ENCODE measurements at places on chromosomes 5 and 9. TPM values are rescaled to one million over a fixed set of nuclear protein-coding genes. Genes with fewer than 3 reads are reported as not detected.

The TMEM215 gene
- total RNA-seq: not detected

The FCN2 gene
- not detected for total RNA-seq

The HAVCR2 gene
- total RNA-seq: 5.2 TPM

The RLN1 gene
- total RNA-seq: not detected

The TMEM174 gene
- not detected for total RNA-seq

The AIF1L gene
- 13.1 TPM for total RNA-seq

The INSL6 gene
- not detected for total RNA-seq

The C9orf50 gene
- total RNA-seq: not detected

The ACSL6 gene
- total RNA-seq: 1.7 TPM

The PCDHAC1 gene
- 0.09 TPM for total RNA-seq

The FKTN gene
- total RNA-seq: 7.4 TPM

DNA sequence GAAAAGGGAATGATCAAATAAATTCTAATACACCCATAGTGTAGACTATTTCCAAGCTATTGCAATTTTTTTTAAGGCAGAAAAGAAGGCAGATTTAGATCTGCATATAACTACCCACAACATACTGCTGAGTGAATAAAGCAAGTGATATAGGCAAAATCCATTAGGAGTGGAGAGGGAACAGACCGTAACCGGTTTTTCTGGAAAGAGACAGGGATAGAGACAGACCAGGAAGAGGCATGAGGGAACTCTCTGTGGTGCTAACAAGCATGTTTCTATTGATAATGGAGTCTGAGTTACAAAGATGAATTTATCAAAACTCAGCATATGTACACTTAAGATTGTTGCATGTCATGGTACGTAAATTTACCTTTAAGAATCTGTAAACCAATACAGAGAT is 14.5 kb downstream of the ZDHHC21 start:
- DNase-seq: no peak

DNA sequence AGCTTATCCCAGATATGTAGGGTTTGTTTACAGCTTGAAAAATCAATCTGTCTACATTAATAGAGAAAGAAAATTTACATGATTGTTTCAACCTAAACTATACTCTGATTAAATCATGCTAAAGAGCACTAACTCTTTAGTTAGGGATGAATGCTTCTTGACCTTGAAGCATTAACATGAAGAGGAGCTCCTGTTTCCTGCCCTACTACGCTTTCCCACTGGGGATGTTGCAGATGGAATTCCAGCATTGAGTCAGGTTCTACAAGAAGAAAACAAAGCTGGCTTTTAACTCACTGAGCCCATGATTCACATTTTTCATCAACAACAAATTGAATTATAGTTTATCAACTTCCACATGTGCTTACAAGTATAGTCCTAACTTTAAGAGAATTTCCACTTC is 471.3 kb downstream of the TMEM232 start:
- no peak for DNase-seq

DNA sequence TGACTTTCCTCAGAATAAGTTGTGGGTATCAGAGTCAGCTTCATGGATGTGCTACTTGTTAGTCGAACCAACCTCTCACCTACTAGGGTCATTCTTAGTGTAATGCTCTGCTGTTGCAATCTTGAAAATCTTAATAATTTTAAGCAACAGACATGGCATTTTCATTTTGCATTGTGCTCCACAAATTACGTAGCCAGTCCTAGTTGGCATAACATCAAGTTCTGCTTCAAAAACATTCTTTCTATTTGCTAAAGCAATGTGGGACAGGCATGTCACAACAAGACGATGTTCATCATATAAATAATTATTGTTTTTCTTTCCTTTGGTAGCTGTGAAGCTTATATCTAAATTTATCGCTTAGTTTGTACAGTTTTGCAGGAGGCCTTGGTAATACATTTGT is 39.3 kb upstream of the CDH12 start:
- DNase-seq: no peak

- DNase-seq: no peak
Measured at GRCh38 chr9:106753155-106753671, 109.8 kb upstream of the ZNF462 start.

GRCh38 chr5:103041071-103041676 is 78.8 kb downstream of the GIN1 start:
- DNase-seq: no peak

DNA sequence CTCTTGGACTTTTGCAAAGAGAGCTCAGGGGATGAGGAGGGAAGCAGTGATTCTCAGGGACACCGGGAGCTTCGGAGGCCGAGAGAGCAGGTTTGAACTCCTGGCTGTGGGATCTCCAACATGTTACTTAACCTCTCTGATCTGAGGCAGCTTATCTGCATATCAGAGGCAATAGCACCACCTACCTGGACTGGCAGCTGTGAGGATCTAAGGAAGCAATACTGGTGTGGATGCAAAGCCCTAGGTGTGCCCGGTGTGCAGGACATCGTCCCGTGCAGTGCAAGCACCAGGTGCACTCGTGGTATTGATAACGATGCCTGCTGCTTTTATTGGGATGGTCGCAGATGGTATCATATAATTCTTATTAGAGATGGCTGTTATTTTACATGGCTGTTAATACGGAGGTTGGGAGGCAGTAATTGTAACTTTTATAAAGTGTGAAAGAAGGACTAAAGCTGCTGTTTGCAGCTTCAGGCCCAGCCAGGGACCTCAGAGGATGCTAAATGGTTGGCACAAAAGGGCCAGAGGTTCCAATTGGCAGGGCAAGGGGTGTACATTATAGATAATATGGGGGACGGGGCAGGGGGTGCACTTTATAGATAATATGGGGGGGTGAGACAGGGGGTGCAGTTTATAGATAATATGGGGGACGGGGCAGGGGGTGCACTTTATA is 14.9 kb downstream of the COL5A1 start:
- no peak for DNase-seq

GRCh38 chr5:77844373-77844622 is 68.2 kb upstream of the TBCA start:
- DNase-seq: no peak

GRCh38 chr5:3300726-3301125 is 294.9 kb upstream of the IRX1 start:
- no peak for DNase-seq

DNA sequence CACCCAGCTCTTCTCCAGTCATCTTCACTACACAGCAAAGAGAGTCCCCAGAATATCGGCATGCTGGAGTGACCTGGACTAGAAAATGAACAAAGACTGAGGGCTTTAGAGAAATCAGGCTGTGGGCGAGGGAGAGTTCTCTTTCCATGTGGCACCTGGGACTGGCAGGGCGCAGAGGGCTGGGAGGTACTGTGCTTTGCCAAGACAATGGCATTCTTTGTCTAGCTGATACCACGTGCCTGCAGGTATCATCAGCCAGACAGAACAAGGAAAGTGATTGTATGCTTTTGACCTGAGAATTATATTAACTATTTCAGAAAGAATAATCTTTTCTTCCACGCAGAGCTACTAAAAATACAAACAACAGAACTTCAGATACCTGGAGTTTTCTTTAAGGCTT is 30.5 kb downstream of the DDX31 start:
- no peak for DNase-seq

DNA sequence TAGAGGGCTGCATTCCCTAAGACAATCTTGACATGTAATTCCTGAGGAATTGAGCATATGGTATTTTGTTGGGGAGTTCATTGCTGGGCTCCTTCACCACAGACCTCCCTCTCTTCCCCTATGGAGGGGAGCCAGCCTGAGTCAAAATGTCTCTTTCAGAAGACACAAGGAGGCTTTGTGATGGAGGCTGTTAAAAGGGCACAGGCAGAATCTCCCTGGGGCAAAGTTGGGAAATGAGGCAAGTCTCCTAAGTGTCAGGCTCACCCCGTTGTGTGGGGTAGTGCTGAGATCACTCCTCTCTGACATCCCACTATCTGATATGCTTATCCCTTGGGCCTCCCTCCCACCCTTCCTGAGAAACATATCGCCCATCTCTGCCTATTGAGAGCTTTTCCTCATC is 30.6 kb downstream of the GFRA3 start:
- DNase-seq: no peak

- no peak for DNase-seq
Measured at GRCh38 chr9:111752455-111752854, 42.3 kb downstream of the SHOC1 start.

DNA sequence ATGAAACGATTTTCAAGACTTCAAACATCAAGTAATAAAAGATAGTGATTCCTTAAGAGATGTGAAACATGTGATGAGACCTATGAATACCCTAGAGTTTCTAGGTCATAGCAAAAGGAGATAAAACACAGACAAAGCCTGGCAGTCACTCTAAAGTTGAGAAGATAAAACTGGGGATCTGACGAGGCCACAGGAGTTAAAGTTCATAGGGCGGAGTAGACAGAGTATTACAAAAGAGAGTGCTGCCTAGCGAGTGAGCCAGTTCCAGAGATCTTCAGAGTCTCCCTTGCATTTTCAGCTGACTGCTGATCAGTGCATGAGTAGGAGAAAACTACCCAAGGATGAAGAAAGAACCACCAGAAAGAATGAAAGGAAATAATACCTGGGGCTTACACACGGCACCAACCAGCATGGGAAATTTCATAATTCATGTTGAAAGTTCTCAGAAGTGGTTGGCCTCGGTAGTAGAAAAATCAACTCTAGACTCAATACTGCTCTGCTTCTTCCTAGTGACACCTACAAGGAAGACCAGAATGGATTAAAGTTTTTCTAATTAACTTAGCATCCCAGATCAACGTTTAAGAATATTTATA is 30.4 kb downstream of the FBXO4 start:
- no peak for DNase-seq

- DNase-seq: no peak
Measured at GRCh38 chr5:54990841-54991258, 5.5 kb upstream of the ESM1 start.

GRCh38 chr5:105057001-105057436 is 1494.4 kb upstream of the NUDT12 start:
- no peak for DNase-seq

GRCh38 chr5:102916109-102916508 is 161.0 kb downstream of the PAM start:
- no peak for DNase-seq

Measured in right cardiac atrium (tissue), 5 donors.